Hematopoietic multipotent progenitor cell treated with erythropoietin and hydrocortisone succinate and interleukin-3 and kit ligand, for 15 days (in vitro differentiated cells): ENCODE measurements at places on chromosomes 5 and 9.

DNA sequence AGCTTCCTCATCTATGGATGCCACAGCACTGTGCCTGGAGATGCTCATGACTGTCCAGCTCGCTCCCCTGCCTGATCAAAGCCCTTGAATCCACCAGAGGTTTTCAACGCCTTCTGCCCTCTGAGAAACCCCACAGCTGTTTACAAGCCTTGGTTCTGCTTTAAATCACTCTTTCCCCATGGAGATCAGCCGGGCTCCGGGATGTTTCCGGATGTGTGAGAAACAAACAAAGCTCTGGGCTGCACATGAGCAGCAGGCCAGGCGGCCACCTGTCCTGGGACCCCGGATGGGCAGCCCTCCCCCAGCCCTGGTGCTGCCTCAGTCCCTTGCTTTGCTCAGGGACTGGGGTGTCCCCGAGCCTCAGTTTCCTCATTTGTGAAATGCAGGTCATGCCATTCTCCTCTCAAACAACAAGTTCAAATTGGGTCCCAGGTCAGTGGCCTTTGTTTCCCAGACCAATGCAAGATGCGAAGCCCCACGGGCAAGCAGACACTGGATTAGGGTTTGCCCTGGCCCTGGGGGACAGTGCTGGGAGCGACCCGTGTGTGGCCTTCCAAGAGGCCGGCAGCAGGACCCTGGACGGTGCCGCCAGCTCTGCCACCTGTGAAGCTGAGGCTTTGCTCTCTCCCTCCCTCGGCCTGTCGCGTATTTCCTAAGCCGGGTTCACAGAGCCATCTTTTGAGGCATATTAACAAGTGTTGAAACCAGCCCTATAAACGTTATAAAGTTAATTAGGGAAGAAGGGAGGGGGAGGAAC lies 42.4 kb upstream of the PHYKPL start:
- no peak for DNase-seq

GRCh38 chr9:13023498-13023897 lies 248.7 kb downstream of the LURAP1L start:
- DNase-seq, result no peak

DNA sequence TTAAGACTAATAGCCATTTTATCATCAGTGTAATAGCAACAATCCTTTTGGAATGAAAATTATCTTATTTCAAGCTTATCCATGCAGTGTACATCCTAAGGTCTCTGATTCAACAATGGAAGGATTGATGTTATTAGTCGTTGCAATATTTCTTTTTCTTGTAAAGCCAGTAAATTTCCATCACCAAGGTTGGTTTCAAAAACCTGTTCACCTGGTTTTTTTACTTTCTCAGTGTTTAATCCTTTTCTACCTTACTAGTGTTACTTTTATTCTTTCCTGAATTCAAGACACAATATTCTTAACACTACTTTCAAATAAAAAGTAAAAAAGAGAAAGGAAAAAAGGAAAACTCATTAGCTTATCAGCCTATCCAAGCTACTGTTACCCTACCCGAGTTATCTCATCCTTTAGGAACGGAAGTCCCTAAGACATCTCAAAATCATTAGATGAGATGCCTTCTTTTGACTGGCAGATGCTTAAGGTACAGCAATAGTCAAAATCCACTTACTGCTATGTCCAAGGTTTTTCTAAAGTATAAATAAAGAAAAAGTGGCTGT lies 5.4 kb downstream of the ZFR start:
- DNase-seq, result no peak

DNA sequence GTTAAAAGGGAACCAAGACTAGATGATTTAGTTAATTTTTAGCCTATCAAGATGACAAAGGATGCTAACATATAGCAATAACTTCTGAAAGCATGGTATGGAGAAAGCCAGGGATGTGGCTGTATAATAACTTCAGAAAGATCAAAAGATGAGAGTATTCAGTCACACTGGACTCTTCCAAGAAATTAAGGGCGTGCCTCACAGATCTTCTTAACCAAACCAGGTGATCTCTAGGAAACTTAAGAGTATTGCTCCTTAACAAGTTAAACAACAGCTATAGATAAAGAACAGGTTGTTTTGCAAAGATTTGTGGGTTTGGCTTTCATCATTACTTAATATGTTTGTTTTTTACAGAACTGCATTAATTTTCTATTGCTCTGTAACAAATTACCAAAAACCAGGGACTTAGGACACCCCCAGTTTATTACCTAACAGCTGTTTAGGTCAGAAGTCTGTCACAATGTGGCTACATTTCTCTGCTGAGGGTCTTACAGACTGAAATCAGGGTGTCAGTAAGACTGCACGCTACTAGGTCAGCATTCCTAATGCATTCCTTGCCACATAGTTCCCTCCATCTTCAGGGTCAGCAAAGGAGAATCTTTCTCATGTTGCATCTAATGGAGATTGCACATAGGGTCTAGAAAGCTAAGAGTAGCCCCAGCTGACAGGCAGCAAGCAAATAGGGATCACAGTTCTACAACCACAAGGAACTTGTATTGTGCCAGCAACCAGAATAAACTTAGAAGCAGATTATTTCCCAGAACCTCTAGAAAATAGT lies 113.8 kb downstream of the WDR70 start:
- no peak for DNase-seq

DNA sequence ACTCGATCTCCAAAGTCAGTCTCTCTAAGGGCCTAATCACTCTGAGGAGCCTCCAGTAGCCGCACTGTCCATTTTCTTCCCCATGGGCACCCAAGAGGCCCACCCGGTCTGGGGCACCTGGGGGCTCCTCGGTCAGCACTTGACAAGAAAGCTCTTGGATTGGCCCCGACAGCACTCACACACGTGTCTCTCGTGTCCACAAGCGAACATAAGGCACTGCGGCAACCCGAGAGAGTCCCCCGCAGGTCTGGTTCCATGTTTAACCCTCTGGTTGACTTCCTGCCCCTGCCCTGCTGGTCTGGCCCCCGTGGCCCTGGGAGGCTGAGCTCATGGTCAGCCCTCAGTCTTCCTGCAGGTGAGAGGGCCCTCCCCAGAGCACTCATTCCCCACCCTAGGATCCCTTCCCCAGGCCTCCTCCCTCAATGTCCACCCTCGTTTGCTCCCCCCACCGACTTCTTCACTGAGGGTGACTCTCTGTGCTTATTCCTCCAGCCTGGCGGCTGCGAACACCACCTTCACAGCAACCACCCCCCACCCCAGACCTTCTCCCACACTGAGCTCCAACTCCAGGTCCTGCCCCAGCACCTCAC lies 16.3 kb upstream of the LRRC14B start:
- no peak for DNase-seq

DNA sequence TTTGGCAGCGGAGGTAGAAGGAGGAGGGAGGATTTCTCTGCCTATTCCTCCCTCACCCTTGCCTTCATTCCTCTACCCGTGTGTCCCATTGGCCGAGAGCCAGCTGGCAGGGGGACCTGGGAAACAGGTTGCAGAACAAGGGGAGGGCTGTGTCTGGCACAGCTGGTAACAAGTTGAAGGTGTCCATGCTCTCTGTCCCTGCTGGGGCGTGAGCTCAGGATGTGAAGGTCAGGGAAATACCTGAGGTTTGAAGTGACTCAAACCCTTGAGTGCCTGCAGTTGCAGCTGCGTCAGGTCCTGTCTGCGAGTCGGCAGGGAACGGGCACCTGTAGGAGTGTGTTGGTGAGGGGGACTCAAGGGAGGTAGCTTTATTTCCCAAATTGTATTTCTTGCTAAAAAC lies 16.2 kb downstream of the MIGA2 start:
- no peak for DNase-seq

DNA sequence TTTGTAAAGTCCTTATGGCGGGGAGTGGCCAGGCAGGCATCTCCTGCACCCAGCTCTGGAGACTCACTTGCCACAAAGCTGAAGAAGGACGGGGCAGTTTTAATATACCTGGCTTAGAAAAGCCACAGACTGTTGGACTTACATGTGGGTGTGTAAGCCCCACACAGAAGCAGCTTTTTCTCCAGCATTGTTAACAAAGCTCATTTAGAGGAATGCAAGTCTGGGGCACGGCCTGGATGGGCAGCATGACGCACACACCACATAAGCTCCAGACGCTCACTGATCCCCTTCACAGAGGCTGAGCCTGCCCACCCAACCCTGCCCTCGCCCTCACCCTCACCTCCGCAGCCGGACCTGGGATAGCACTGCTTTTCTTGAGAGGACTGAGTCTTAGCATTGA lies 58.0 kb upstream of the PDE8B start:
- no peak for DNase-seq

DNA sequence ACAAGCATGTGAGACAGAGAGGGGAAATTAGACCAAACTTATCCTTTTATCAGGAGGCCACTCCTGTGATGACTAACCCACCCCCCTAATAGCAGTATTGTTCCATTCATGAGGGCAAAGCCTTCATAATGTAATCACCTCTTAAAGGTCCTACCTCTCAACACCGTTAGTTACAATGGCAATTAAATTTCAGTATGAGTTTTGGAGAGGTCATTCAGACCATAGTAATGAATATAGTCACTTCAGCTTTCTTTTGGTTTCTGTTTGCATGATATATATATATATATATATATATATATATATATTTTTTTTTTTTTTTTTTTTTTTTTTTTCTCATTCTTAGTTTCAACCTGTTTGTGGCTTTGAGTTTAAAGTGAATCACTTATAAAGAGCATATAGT lies 10.5 kb downstream of the ADGRV1 start:
- no peak for DNase-seq

DNA sequence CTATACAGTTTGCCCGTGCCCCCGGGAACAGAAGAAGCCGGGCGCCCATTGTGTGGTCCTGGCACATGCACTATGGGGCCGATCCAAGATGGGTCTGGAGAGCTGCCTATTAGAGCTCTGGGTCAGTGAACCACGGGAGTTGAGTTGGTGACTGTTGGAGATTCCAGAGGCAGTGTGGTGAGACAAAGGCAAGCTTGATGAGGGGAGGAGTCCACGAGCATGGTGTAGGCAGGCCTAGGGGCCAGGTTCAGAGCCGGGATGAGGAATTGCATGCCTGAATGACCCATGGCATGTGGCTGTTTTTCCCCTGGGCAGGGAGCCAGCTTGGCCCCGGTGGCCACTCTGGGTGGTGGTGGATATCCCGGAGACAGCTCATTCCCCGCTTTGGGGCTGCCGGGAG lies 84.4 kb upstream of the STC2 start:
- DNase-seq, result no peak

GRCh38 chr9:81521892-81522291 lies 167.5 kb downstream of the TLE1 start:
- DNase-seq, result no peak

- DNase-seq, result no peak
These were observed 28.8 kb upstream of the DAB2IP start for GRCh38 chr9:121622387-121623203.

- no peak for DNase-seq
These were observed 29.4 kb downstream of the FAM240B start for GRCh38 chr9:38690574-38690973.

DNA sequence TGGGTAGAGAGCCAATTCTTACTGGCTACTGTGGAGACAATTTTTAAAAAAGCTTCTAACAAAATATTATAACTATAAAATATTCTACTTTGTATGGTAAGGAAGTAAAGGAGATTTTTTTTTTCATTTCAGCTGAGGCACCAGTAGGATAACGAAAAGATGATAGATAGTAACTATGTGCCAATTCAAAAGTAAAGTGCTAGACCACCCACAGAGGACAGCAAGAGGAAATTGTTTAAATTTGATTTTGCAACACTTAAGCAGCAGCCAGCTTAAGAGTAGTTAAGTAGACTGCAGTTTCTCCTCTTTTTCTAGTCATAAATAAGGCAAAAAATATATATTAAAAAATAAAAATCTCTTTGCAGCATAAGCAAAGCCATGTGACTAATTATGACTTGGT lies 1539.3 kb upstream of the ACO1 start:
- no peak for DNase-seq

GRCh38 chr5:160675988-160676387 lies 176.0 kb downstream of the ATP10B start:
- DNase-seq, result no peak

- DNase-seq, result no peak
These were observed 9.9 kb upstream of the PRR16 start for GRCh38 chr5:120454094-120454798.

- peak; percentile 83 for DNase-seq
These were observed 129.0 kb downstream of the PIK3R1 start for GRCh38 chr5:68344447-68345111.

- DNase-seq, result no peak
These were observed 39.6 kb upstream of the SAP30L start for GRCh38 chr5:154406231-154406630.

GRCh38 chr5:171855798-171856763 lies 70.5 kb downstream of the SMIM23 start:
- DNase-seq, result no peak

- DNase-seq, result no peak
These were observed 492.4 kb upstream of the KLF4 start for GRCh38 chr9:107982001-107982400.

GRCh38 chr9:132670457-132671391 lies at the start of gene GTF3C4:
GTF3C4 (plus strand) TSS chr9:132670464; CDS start chr9:132670599, 135 bp downstream.
- peak; percentile 10 for DNase-seq

- DNase-seq, result no peak
These were observed 172.8 kb downstream of the NR3C1 start for GRCh38 chr5:143230676-143230996.

DNA sequence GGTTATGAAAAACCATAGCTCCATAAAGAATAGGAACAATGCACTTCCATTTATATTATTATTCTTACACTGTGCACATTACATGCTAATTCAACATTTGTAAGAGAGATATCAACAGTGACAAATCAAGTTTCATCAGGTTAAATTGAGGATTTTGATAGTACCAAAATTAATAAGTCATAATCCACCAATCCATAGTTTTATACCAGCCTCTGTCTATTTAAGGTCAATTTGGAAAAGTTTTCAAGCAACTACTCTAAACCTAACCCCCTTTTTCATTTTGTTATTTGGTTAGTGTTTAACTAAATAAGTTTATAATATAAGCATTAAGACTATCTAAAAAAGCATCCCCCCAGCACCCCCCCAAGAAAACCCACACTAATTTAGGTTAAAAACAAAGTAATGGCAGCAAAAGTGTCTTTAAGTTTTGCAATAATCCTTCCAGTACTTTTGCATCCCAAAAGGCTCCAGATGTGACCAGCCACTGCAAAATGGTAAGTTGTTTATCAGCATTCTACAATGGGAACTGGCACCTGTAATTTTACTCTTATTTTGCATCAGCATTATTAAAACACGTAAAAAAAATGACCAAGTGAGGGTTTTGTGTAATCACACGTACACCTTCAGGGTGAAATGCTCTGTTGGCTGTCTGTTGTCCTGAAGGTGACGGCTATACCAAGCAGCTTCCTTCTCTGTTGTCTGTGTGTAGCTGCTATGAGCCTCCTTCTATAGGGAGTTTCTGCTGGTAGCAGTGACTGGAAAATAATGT lies 36.8 kb upstream of the SSBP2 start:
- no peak for DNase-seq

- DNase-seq, result no peak
These were observed 8.5 kb upstream of the ENDOG start for GRCh38 chr9:128809831-128810230.

- no peak for DNase-seq
These were observed 126.7 kb upstream of the GRHPR start for GRCh38 chr9:37295796-37296195.

- no peak for DNase-seq
These were observed 102.3 kb downstream of the ENC1 start for GRCh38 chr5:74538206-74538661.
